ENCODE measurements at places on chromosomes 16 and 17. TPM values are rescaled to one million over a fixed set of nuclear protein-coding genes. Genes with fewer than 3 reads are reported as not detected.

The RGS11 gene
- 3.7 TPM for total RNA-seq

The ENO3 gene
- total RNA-seq = 1.6 TPM

The IGFALS gene
- total RNA-seq = 0.09 TPM

The HOXB4 gene
- total RNA-seq = not detected

The CD79B gene
- total RNA-seq = 0.43 TPM

The RNF112 gene
- 6.1 TPM for total RNA-seq

The SEC14L5 gene
- 0.28 TPM for total RNA-seq

The GNG13 gene
- not detected for total RNA-seq

The SLC9A5 gene
- total RNA-seq = 0.85 TPM

The FBXW10B gene
- total RNA-seq = 0.18 TPM

The CES2 gene
- total RNA-seq = 24.1 TPM

The EPX gene
- total RNA-seq = not detected

The KCNJ12 gene
- 2.3 TPM for total RNA-seq

The POLR3E gene
- total RNA-seq = 50.9 TPM

The OR3A3 gene
- not detected for total RNA-seq

The TAT gene
- not detected for total RNA-seq

The SLC13A2 gene
- not detected for total RNA-seq

The PIPOX gene
- 2.6 TPM for total RNA-seq

Data from smooth muscle cell of bladder (primary cell).